ENCODE measurements at places on chromosomes 7 and 10.

DNA sequence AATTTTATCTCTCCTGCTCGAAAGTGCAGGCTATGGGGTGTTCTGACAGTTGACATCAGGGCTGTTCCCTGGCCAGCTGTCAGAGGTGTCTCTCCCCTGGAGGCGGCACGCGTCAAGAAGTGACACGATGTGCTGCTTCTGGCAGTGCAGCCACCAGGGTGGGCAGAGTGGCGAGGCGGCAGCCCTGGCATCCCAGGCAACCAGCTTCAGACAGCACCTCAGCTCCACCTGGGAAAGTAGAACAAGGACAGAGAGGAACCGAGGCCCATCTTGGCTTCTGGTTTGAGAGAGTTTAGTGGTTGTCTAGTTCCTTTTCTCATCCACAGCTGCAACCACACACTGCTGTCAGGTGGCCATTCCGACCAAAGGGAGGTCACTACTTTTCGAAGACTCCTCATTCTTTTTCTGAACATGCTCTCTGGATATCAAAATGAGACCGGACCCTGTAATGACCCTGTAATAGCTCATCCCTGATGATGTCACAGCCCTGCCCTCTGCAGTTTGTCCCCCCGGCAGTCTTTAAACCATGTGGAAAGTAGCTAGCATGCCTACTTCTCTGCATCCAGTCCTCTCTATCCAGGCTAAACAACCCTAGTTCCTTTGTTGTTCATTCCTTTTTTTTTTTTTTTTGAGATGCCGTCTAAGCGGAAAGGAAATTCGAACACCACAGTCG lies 381.0 kb upstream of the NRP1 start:
- no peak for DNase-seq

DNA sequence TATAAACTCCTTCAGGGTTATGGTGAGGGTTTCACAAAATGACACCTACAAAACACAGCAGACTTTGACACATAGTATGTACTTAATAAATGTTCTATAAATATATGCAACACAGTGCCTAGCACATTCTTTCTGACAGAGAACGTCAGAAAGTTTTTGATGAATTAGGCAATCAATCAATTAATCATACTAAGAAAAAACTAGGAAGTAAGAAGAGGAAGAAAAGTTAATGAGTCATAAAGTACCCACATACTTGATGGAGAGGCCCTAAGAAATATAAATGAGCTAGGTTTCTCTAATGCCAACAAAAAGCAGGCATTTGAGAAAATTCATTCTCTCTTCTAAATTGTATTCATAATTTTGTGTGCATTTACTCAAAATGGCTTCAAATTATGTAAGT lies 192.7 kb upstream of the VWC2 start:
- no peak for DNase-seq

DNA sequence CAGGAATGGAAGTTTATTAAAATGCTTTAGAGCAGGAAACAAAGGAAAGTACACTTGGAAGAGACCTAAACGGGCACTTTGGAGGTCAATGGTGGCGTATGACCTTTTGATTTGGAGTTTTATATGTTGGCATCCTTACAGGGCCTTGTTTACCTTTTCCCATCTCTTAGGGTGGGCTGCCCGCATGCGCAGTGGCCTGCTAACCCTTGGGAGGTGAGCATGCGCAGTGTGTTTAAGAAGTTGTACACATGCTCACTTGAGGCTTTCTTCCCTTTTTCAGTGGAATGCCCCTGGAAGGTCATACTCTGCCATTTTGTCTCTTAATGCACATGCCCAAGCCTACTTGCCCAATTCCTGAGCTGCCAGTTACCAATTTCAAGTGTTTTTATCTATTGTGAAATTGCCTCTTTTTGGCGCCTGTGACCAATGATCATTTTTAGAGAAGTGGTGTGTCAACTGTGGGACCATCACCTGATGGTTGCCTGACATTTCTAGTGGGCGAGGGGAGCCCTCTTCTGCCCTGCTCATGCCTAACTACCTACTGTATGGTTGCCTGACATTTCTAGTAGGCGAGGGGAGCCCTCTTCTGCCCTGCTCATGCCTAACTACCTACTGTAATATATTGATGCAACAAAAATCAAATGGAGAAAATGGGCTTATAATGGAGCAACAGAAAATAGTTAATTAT lies 138.0 kb downstream of the PPP1R9A start:
- no peak for DNase-seq

DNA sequence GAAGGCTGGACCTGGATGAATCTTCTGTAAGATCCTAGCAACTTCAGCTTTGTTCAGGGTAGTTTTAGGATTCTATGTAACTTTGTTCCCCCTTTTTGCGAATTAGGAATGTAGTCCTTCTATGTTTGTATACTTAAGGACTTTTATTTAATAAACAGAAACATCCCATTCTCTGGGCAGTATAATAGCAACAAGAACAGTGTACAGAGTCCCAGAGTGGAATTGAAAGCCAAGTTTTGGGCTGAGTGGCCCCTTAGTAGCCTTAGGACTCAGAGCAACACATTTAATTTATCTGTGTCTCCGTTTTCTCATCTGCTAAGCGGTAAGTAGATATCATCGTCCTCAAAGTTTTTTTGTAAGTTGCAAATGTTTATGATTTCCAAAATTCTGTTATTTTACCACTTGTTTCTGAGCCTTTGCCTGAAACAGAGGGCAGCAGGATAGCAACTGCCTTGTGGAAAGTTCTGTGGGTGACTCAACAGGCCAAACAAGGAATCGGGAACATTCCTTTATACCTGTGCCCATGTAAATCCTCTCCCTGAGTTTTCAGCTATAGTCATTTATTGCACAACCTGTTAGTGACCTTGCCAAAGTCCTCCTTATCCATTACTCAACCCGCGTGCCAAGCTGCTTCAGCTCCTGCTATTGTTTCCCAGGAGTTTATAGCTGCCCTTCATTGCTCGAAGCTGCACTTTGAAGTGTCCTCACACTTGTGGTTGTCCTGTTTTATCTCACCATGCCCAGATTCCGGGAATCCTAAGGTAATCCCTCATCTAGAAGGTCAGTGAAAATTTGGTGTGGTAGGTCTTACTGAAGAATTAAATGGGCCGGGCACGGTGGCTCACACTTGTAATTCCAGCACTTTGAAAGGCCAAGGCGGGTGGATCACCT lies 199.1 kb upstream of the AHR start:
- no peak for DNase-seq

DNA sequence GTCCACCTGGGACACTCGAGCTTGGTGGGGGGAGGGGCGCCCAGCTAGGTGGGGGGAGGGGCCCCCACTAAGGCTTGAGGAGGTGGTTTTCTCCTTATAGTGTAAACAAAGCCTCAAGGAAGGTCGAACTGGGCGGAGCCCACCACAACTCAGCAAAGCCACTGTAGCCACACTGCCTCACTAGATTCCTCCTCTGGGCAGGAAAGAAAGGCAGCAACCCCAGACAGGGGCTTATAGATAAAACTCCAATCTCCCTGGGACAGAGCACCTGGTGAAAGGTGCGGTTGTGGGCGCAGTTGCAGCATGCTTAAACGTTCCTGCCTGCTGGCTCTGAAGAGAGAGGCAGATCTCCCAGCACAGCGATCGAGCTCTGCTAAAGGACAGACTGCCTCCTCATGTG lies 133.1 kb downstream of the SNX13 start:
- DNase-seq: peak; percentile 28

DNA sequence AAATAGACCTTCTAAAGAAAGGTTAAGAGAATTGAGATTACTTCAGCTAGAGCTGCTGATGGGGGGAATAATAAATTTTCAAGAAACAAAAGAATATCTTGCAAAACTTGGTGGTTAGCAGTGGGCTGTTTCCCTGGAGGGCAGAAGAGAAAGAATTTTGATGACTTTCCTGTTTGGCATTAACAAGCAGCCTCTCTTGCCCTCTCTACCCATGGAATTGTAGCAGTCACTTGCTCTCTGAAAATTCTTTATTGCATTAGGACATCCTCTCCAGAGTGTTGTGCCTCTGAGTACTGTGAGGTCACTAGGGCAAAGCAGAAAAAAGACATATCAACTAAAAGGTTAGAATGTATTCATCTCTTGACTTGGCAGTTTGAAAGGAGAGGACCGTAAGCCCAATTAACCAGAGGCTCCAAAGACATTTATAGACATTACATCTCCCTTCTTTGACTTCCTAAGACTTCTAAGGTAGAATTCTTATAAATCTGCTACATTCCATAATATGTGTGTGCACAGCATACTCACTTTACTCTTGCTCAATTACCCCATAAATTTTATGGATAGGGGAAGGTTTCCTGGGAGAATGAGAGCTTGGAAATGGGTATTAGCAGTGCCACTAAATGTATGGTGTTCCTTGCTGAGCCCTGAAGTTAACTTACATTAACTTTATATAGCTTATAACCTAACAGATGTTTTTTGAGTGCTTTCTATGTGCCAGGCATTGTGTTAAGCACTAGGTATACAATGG lies 215.3 kb downstream of the KIF20B start:
- DNase-seq: no peak

DNA sequence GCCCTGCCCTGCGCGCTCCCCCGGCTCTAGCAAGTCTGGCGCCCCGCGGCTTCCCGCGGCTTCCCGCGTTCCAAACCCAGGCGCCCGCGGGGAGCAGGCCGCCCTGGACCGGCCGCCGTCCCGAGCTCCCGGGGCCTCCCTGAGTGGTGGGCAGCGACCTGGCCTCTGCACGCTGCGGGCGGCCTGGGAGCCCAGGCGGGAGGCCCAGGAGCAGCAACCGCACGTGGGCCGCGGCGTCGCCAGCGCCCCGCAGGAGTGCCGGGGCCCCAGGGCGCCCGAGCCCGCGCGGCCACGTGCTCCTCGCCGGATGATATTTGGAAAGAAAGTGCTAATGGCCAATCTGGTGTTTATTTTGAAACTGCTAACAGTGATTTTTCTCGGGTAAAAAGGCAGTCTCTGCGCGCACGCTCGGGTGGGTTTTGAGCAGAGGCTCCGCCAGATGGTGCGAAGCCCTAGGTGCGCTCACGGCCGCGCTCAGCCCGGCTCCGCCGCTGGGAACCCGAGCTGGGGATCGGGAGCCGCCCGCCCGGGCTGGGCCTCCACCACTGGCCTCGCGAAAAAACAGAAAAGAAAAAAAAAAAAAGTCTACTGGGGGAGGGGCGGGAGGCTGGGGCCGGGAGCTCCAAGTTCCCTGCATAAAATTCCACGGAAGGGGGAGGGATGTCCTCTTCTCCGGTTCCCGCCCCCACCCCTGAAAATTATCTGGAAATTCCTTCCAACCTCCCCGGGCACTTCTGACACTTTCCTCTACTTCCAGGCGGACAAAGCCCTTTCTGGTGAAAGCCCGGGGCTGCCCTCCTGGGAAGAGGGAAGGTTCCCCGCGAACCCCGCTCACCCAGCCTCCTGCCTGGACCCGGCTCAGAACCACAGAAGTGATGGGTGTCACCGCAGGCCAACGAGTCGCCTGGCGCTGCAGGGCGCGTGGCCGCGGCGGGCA lies 4.3 kb downstream of the EBF3 start:
- DNase-seq: peak; percentile 84

DNA sequence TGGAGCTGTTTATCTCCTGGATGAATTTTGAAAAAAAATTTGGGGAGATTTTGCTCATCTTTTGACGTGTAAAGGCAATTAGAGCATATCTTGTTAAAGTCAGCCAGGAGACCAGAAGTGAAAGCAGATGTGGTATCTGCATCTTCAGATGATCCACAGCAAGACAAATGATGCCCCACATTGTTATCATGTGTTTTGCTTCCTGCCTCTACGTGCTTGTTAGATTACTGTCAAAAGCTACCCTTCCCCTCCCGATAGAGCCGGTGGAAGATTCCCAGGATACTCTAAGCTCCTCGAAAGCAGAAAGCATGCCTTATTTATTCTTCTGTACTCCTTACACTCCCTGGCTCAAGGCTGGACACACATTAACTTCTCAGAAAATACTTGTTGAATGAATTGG lies 12.9 kb downstream of the COL17A1 start:
- DNase-seq: peak; percentile 0

DNA sequence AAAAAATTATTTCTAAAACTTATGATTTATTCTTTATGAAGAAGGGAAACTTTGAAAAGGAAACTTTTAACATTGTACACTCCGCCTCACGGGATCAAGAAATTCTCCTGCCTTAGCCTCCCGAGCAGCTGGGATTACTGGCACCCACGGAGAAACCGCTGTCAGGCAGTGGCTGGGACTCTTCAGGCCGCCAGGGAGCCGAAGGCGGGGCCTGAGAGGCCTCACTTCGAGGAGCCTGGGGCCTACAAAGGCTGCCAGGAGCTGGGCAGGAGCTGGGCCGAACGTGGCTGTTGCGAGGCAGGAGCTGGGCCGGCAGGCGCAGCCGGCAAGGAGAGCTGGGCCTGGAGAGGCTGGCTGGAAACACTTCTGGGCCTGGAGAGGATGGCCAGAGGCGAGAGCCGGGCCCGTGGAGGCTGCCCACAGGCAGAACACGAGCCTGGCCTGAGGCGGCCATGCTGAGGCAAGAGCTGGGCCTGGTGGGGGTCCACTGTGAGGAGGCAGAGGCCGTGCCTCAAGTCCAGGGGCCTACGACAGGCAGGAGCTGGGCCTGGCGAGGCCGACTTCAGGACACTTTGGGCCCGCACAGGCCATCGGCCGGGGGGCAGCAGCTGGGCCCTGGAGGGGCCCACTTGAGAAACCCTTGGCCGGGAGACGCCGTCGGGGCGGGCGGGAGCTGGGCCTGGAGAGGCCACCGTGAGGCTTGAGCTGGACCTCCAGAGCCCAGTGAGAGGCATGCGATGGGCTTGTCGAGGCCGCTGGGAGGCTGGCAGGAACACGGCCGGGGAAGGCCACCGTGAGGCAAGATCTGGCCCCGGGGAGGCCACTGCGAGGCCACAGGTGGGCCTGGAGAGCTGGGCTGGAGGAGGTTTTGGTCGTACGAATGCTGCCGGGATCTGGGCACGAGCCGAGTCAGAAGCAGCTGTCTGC lies 23.7 kb downstream of the MDH2 start:
- DNase-seq: peak; percentile 30

- DNase-seq: peak; percentile 36
These were observed 236.3 kb upstream of the ANKRD30A start for GRCh38 chr10:36888925-36889573.

GRCh38 chr7:122014697-122015096 lies 129.4 kb downstream of the AASS start:
- no peak for DNase-seq

GRCh38 chr10:52221923-52222322 lies 92.2 kb upstream of the DKK1 start:
- no peak for DNase-seq

DNA sequence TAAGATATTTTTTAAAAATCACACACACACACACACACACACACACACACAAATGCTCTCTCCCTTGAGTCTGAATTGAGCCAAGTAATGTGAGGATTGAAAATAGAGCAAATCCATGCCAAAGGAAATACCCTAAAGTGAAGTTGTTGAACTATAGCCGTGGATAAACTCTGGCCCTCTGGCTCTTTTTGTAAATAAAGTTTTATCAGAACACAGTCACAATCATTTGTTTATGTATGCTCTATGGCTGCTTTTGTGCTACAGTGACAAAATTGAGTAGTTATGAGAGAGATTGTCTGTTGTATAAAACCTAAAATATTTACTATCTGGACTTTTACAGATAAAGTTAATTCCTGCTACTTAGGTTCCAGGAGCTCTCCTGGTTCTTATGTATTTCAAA lies 39.1 kb downstream of the NKX2-3 start:
- DNase-seq: no peak

- no peak for DNase-seq
These were observed 74.6 kb downstream of the WAPL start for GRCh38 chr10:86446987-86447386.

Measured in H7 (cell line).